Anterior cingulate cortex (tissue), 58 donors: ENCODE measurements at places on chromosomes 13 and 19.

- DNase-seq: peak; percentile 38
These were observed 15.3 kb downstream of the CDX2 start for GRCh38 chr13:27953676-27954405.

- DNase-seq: no peak
These were observed 100.7 kb downstream of the CRYL1 start for GRCh38 chr13:20424949-20425348.

DNA sequence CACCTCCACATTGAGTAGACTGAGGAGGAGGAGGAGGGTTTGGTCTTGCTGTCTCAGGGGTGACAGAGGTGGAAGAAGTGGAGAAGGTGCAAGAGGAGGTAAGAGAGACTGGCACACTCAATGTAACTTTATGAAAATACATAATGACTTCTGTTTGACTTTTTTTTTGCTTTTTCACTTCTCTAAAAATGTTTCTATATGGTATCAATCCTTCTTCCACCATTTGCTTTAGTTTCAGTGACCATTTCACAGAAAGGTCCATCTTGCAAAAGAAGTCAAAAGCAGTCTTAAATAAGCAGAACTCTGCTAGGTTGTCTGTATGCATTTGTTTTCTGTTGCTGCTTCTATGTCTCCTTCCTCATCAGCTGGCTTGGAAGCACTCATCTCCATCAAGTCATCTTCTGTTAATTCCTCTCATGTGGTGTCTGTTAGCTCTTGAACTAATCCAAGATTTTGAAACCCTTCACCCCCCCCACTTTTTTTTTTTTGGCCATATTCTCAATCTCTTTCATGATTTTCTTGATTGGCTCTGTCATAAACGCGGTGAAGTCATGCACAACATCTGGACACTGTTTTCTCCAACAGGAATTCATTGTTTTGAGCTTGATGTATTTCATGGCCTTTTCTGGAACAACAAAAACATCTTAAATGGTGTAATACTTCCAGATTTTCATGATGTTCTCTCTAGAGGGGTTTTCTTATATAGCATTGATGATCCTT lies 80.8 kb downstream of the KL start:
- DNase-seq: no peak

GRCh38 chr19:14674764-14675163 lies at the start of gene ADGRE3:
TSS of gene ADGRE3 (minus strand) at chr19:14674844. CDS start at chr19:14674770, 74 bp downstream.
- DNase-seq: no peak

GRCh38 chr19:8806661-8807060 lies 25.4 kb downstream of the ZNF558 start:
- DNase-seq: no peak

GRCh38 chr13:93425411-93425810 lies 198.8 kb downstream of the GPC6 start:
- DNase-seq: no peak

DNA sequence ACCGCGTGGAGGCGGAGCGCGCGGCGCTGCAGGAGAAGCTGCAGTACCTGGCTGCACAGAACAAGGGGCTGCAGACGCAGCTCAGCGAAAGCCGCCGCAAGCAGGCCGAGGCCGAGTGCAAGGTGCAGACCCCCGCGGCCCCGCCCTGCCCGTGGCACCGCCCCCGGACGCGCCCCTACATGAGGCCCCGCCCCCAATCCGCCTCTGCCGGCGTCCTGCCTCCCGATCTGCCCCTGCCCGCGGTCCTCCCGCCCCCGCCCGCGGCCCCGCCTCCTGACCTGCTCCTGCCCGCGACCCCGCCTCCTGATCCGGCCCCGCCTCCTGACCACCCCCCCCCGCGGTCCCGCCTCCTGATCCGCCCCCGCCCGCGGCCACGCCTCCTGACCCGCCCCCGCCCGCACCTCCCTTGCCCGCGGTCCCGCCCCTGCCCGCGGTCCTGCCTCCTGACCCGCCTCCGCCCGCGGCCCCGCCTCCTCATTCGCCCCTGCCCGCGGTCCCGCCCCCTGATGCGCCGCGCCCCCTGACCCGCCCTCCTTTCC lies 11.7 kb downstream of the PRR36 start:
- peak; percentile 40 for DNase-seq

- DNase-seq: no peak
These were observed 44.8 kb downstream of the DNM2 start for GRCh38 chr19:10762656-10763055.

- DNase-seq: no peak
These were observed 707.8 kb downstream of the UQCRFS1 start for GRCh38 chr19:28505134-28505533.
